ENCODE measurements at places on chromosomes 5 and 9.

GRCh38 chr9:131320031-131320685 lies 30.6 kb downstream of the PLPP7 start:
- DNase-seq, result no peak

DNA sequence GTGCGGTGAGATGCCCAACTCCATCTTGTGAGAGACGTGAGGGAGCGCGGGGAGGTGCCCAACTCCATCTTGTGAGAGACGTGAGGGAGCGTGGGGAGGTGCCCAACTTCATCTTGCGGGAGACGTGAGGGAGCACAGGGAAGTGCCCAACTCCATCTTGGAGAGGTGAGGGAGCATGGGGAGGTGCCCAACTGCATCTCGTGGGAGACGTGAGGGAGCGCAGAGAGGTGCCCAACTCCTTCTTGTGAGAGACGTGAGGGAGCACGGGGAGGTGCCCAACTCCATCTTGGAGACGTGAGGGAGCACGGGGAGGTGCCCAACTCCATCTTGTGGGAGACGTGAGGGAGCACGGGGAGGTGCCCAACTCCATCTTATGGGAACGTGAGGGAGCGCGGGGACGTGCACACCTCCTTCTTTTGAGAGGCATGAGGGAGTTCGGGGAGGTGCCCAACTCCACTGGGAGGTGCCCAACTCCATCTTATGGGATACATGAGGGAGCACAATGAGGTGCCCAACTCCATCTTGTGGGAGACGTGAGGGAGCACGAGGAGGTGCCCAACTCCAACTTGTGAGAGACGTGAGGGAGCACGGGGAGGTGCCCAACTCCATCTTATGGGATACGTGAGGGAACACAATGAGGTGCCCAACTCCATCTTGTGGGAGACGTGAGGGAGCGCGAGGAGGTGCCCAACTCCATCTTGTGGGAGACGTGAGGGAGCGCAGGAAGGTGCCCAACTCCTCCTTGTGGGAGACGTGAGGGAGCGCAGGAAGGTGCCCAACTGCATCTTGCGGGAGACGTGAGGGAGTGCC lies 235.4 kb downstream of the CACNA1B start:
- DNase-seq, result no peak

- DNase-seq, result no peak
Measured at GRCh38 chr5:37120270-37120669, 128.9 kb downstream of the CPLANE1 start.

DNA sequence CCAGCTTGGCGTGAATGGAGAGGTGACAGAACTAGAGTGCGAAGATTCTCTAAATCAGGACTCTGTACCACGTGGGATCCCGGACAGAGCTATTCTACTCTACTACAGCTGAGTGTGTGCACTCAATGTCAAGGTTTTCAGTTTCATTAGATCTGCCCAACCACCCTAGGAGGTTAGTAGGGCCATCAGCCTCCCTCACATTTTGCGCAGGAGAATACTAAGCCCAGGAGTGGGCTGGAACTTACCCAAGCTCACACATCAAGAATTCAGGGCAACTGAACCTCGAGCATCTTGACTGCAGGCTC lies 68.3 kb upstream of the TBC1D2 start:
- no peak for DNase-seq

DNA sequence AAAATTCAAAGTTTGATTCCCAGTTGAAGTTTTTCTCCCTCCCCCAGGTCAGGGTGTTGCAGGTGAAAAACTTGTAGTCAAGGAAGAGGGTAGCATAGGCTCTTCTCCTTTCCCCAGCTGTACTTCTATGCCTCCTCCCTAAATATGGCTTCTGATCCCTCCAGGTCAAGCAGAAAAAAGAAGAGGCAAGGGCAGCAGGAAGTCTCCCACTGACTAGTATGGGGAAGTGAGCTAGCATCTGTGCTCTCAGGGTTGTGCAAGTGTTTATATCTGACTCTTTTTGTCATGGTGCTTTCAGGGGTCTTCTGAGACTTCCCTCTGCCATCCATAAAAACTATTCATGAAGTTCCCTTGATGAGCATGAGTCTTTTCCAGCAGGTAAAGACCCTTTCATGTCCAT lies 76.0 kb downstream of the ATPSCKMT start:
- DNase-seq, result no peak

GRCh38 chr9:34276772-34277171 lies 52.3 kb downstream of the KIF24 start:
- DNase-seq, result no peak

DNA sequence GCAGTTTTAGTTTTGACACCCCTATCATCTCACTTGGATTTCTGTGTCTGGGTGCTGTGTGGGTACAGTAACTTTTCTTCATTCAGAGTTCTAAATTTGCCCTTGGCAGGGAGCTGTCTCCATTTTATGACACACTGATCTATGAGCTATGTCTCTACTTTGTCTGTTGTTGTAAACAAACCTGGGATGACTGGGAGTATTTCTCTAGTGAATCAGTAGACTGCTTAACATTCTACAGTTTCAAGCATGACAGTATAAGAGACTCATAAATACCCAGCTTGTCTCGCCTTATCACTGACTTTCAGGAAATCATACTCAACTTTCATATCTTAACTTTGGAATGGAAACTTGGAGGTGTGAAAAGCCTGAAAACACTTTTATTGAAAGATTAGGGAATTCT lies 212.1 kb upstream of the NUDT12 start:
- DNase-seq, result no peak

- DNase-seq, result no peak
Measured at GRCh38 chr5:138661291-138661960, 86.2 kb upstream of the HSPA9 start.

DNA sequence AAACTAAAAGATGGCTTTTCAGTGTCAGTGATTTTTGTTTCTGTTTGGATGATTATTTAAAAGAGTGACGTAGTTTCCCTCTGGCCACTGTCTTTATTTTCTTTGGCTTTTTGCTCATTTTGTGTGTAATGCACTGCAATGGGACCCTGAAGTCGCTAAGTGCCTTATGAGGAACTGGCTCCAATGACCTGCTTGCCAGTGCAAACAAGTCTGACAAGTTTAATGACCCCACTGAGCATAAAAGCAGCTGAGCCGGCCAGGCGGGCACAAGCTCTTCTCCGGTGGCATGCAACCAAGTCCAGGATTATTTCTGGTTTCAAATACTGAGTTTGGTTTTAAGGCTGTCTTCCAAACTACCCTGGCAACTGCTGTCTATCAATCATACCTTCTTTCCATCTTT lies 15.6 kb upstream of the GNA14 start:
- DNase-seq, result no peak

GRCh38 chr9:63817622-63818518 lies 1467.1 kb downstream of the FOXD4L5 start:
- no peak for DNase-seq

GRCh38 chr9:17433526-17433925 lies 145.3 kb upstream of the SH3GL2 start:
- DNase-seq, result no peak
